ENCODE measurements at places on chromosomes 4 and X. TPM values are rescaled to one million over a fixed set of nuclear protein-coding genes. Genes with fewer than 3 reads are reported as not detected.

GRCh38 chrX:115642311-115642710, 81.3 kb downstream of the PLS3 start:
- no peak overlapping the region for H3K4me3 ChIP-seq
- no peak for DNase-seq
- H3K27me3 ChIP-seq = no peaks in the 10 kb centered on the region
- H3K27ac ChIP-seq = peak overlapping the region; percentile 71
- H3K36me3 ChIP-seq = peaks cover 18% of the 10 kb centered on the region

GRCh38 chr4:189185810-189186432, 754.8 kb upstream of the FRG1 start:
- H3K27ac ChIP-seq = no peak overlapping the region
- no peaks in the 10 kb centered on the region for H3K4me1 ChIP-seq
- no peak for DNase-seq
- no peaks in the 10 kb centered on the region for H3K36me3 ChIP-seq

Gene PPP4R3C
- total RNA-seq = not detected

Gene NPY1R
- 112 TPM for total RNA-seq

Gene ZCCHC12
- total RNA-seq = not detected

Gene CORIN
- 1.9 TPM for total RNA-seq

Gene EVC
- 88.5 TPM for total RNA-seq

DNA sequence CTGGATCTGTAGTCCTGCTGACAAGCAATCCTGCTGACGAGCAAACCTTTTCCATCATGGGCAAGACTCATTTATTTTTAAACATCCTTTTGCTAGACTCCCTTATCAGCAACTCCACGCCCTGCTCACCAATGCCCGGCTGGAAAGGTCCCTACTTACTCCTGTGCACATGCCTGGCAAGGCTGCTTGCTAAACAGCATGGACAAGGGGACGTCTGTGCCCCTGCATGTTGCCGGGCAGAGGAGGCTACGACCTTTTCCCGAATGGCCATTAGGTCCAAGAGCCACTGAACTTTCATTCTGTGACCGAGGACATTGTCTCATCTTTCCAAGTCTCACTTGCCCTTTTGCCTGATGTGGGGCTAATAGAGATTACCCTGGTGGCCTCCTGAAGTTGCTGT, 98.6 kb downstream of the MGST2 start:
- H3K36me3 ChIP-seq = no peaks in the 10 kb centered on the region
- no peaks in the 10 kb centered on the region for H3K27me3 ChIP-seq
- H3K4me3 ChIP-seq = peak overlapping the region; percentile 12
- no peak for DNase-seq
- H3K4me1 ChIP-seq = peaks cover 29% of the 10 kb centered on the region

GRCh38 chr4:31234494-31234893, 514.3 kb downstream of the PCDH7 start:
- H3K36me3 ChIP-seq = no peaks in the 10 kb centered on the region
- no peaks in the 10 kb centered on the region for H3K27me3 ChIP-seq
- no peak overlapping the region for H3K4me3 ChIP-seq
- no peak for DNase-seq

Gene STARD8
- 19.8 TPM for total RNA-seq

Gene ARHGAP4
- total RNA-seq = 92.1 TPM

DNA sequence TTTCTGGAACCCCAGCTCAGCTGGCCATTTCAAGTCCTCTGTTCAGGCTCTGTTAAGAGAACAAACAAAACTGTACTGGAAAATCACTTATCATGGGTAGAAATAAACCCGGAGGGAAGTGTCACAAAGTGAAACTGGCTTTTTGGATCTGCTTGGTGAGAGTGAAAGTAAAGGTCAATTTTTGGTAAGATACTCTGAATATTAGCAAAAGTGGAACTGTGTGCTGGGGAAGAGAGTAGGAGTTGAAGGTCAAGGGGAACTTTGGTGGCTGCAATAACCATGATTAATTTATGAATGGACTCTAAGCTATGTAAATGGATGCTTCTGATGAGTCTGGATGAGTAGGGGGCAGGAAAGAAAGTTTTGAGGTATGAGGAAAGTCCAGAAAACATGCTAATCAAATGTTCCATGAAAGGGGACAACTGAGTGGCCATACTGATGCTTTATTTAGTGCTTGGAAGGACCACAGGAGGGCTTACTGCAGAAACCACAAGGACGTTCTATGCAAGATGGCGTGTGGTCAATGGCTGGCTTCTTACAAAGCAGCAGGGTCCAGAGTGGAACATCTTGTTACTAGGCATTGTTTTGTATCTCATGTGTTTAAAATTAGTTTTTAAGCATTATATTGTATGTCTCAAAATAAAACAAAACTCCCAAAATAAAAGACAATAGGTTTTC, 36.8 kb upstream of the TNIP3 start:
- no peak overlapping the region for H3K27ac ChIP-seq
- H3K27me3 ChIP-seq = no peaks in the 10 kb centered on the region
- H3K4me1 ChIP-seq = no peaks in the 10 kb centered on the region
- H3K4me3 ChIP-seq = no peak overlapping the region

DNA sequence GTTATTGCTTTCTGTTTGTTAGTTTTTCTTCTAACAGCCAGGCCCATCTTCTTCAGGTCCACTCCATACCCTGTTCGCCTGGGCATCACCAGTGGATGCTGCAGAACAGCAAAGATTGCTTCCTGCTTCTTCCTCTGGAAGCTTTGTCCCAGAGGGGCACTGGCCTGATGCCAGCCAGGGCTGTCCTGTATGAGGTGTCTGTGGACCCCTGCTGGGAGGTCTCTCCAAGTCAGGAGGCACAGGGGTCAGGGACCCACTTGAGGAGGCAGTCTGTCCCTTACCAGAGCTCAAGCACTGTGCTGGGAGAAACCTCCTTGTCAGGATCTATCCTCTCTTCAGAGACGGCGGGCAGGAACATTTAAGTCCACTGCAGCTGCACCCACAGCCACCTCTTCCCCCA, 2.5 kb upstream of the PAGE2B start:
- H3K27me3 ChIP-seq = no peaks in the 10 kb centered on the region
- no peak overlapping the region for H3K27ac ChIP-seq
- no peak for DNase-seq
- H3K4me3 ChIP-seq = no peak overlapping the region

- DNase-seq = no peak
- H3K36me3 ChIP-seq = peaks cover 8% of the 10 kb centered on the region
- H3K27me3 ChIP-seq = no peaks in the 10 kb centered on the region
- no peak overlapping the region for H3K4me3 ChIP-seq
- no peak overlapping the region for H3K27ac ChIP-seq
Observed at GRCh38 chr4:55485821-55486220, 60.9 kb downstream of the CLOCK start.

DNA sequence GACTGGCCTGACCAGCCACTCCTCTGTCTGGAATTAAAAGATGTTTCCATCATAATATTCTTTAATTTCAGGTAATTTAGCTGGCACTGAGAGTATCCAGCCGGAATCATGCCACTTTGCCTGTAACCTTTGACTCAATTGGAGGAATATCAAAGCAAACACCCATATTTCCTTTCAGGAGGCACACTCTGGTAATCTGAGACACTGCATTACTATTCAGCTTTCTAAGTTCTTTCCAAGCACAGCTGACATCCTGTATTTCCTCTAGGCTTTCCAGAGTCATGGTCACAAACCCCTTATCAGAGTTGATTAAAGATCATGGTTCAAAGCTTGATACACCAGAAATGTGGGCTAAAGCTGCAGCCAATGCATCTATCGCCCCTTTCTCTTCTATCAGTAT, 29.3 kb downstream of the INTS12 start:
- peaks cover 8% of the 10 kb centered on the region for H3K36me3 ChIP-seq
- H3K4me3 ChIP-seq = no peak overlapping the region
- H3K27ac ChIP-seq = no peak overlapping the region
- H3K4me1 ChIP-seq = no peaks in the 10 kb centered on the region
- no peaks in the 10 kb centered on the region for H3K27me3 ChIP-seq

DNA sequence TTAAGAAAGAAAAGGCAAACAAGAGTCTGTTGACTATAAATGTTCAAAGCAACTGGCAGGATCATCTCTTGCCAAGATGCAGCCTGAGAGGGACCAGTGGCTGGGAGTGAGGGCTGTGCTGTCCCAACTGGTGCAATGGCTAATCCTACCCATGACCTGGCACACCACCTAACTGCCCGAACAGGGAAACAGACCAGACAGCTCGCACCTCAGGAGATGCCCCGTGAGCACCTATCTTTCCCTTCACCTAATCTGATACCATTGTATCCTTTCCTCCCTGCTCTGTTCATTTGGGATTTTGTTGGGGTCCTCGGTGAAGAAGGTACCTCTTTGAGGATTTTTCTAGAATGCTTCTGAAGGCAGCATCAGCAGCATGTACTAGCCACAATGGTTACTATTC, 206.5 kb upstream of the MAMLD1 start:
- peaks cover 22% of the 10 kb centered on the region for H3K4me1 ChIP-seq
- no peak overlapping the region for H3K27ac ChIP-seq
- no peak for DNase-seq
- no peaks in the 10 kb centered on the region for H3K36me3 ChIP-seq
- H3K4me3 ChIP-seq = no peak overlapping the region
- no peaks in the 10 kb centered on the region for H3K27me3 ChIP-seq

Gene CFP
- total RNA-seq = 13.1 TPM

- no peaks in the 10 kb centered on the region for H3K27me3 ChIP-seq
- H3K4me3 ChIP-seq = no peak overlapping the region
- H3K27ac ChIP-seq = no peak overlapping the region
- H3K36me3 ChIP-seq = peaks cover 32% of the 10 kb centered on the region
Observed at GRCh38 chr4:7026107-7026506, 17.1 kb upstream of the TADA2B start.

GRCh38 chrX:538311-538710, 92.3 kb upstream of the SHOX start:
- H3K27me3 ChIP-seq = no peaks in the 10 kb centered on the region
- no peaks in the 10 kb centered on the region for H3K36me3 ChIP-seq
- H3K27ac ChIP-seq = no peak overlapping the region
- H3K4me1 ChIP-seq = no peaks in the 10 kb centered on the region
- DNase-seq = no peak

- no peak overlapping the region for H3K27ac ChIP-seq
- H3K4me3 ChIP-seq = no peak overlapping the region
- no peaks in the 10 kb centered on the region for H3K4me1 ChIP-seq
- no peak for DNase-seq
- H3K36me3 ChIP-seq = no peaks in the 10 kb centered on the region
Observed at GRCh38 chrX:20130357-20130756, 11.3 kb downstream of the EIF1AX start.

Gene POU4F2
- total RNA-seq = not detected

Gene SERPINA7
- total RNA-seq = not detected

DNA sequence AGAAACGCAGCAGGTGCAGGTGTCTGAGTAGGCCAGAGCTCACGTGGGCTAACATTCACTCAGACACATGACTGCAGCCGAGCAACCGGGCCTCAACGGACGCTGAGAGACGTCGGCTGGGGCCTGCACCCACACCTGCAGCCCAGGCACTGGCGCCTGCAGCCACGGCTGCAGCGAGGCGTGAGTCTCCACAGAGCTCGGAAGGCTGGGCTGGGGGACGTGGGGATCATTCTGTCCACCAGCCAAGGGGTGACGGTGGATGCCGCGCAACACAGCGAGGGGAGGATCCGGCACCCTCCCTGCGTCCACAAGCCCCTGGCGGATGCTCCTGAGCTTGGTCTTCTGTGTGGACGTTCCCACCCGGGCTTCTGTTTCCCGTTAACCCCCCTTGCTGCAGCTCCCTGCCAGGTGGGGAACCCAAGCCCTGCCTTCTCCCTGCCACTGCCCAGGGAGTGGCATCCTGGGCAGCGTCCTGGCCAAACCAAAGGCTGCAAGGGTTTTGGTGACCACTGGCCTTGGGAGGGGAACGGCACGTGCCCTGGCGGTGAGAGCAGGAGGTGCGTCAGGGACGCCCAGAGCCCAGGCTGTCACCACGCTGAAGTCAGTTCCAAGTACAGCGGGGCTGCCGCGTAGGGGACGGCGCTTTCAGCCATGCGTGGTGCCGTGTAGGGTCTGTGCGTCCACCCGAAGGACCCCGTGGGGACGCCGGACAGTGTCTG, 16.3 kb downstream of the PPP2R3B start:
- no peak for DNase-seq
- H3K4me1 ChIP-seq = peaks cover 11% of the 10 kb centered on the region
- H3K27ac ChIP-seq = no peak overlapping the region
- H3K36me3 ChIP-seq = no peaks in the 10 kb centered on the region
- no peaks in the 10 kb centered on the region for H3K27me3 ChIP-seq

DNA sequence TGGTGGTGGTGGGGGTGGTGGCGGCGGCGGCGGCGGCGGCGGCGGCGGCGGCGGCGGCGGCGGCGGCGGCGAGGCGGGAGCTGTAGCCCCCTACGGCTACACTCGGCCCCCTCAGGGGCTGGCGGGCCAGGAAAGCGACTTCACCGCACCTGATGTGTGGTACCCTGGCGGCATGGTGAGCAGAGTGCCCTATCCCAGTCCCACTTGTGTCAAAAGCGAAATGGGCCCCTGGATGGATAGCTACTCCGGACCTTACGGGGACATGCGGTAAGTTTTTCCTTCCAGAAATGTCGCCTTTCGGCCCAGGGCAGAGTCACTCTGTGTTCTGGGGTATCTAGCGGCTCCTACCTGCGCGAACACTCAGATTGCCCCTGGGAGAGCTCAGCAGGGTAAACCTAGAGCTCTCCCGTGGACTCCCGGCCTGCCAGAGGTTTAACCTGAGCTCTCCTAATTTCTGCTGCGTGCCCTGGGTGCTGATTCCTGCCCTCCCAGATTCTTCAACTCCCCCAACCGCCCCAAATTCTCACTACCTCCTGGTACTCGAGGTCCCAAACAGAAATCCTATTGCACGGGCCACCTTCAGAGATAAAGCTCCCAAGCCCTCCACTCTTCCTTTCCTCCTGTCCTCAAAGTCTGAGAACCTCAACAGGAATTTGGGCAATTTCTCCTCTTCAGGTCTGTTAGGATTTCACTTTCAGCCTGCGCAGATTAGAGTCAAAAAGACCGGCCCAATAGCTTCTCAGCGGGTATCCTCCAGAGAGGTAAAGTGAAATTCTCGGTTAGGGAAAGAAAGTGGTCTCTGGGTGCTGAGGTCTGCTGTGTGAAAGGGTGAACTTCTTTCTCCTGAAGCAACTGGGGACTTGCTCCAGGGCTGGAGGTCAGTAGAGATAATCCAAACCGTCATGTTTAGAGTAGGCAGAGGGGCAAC, 2.9 kb downstream of the AR start:
- H3K27ac ChIP-seq = peak overlapping the region; percentile 70
- peak overlapping the region; percentile 75 for H3K4me3 ChIP-seq

- no peaks in the 10 kb centered on the region for H3K27me3 ChIP-seq
- H3K4me1 ChIP-seq = no peaks in the 10 kb centered on the region
- DNase-seq = no peak
Observed at GRCh38 chr4:1684506-1685234, 557 bp upstream of the FAM53A start.

- no peak for DNase-seq
- H3K4me1 ChIP-seq = peaks cover 32% of the 10 kb centered on the region
- H3K27me3 ChIP-seq = no peaks in the 10 kb centered on the region
- no peak overlapping the region for H3K4me3 ChIP-seq
- H3K36me3 ChIP-seq = no peaks in the 10 kb centered on the region
Observed at GRCh38 chr4:153514688-153515426, 48.7 kb downstream of the TMEM131L start.

Gene SPANXN3
- not detected for total RNA-seq

DNA sequence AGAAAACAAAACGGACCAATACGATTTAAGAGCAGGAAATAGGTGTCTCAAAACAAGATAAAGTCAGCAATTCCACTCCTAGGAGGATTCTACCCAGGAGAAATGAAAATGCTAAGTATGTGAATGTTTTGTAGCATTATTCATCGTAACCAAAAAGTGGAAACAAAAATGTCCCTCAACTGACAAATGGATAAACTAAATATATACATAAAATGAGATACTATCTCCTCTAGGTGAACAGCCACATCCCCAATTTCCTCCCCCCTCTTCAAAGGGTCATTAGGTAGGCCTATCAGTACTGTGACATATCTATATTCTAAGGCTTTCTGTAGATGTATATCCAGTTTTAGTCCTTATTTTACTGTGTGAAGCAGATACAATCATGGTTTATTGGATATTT, 18.0 kb downstream of the DDX3X start:
- no peaks in the 10 kb centered on the region for H3K27me3 ChIP-seq
- H3K27ac ChIP-seq = no peak overlapping the region
- no peak overlapping the region for H3K4me3 ChIP-seq
- peaks cover 5% of the 10 kb centered on the region for H3K4me1 ChIP-seq
- no peak for DNase-seq

Data from thoracic aorta (tissue), 2 donors.